ENCODE measurements at places on chromosomes 5 and 9. TPM values are rescaled to one million over a fixed set of nuclear protein-coding genes. Genes with fewer than 3 reads are reported as not detected.

GRXCR2 gene
- 0.16 TPM for total RNA-seq

DNA sequence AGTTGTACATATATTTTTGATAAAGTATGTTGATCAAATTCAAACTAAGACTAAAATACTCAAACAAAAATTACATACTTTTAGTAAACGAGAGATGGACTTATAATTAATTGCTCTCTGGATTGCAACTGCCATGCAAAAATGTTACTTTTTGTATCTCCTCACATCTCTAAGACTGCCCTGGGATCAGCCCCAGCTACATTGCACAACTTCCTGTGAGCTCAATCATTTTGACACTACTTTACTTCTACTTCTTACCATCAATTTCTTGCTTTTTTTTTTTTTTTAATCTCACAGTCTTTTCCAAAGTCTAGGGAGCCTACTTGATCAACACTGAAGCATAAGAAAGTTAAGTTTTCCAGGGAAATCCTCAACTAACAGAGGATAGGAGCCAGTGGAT is 506.0 kb upstream of the CDH10 start:
- no peak for DNase-seq

DNA sequence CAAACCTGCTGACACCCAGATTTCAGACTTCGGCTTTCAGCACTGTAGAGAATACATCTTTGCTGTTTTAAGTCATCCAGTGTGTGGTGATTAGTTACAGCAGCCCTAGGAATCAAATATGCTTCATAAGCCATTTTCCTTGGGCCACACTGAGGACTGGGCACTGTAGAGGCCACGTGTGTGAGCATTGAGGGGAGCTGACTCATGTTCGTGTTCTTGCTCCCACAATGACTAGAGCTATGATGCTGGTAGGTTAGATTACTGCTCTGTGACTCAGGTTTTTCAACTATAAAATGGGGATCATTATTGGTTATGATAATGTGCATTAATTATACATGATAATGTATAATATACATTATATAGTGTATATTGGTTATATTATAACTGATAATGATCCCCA is 96.5 kb upstream of the PALM2AKAP2 start:
- no peak for DNase-seq

GRCh38 chr9:82254646-82255367 is 266.2 kb downstream of the SPATA31D1 start:
- no peak for DNase-seq

DNA sequence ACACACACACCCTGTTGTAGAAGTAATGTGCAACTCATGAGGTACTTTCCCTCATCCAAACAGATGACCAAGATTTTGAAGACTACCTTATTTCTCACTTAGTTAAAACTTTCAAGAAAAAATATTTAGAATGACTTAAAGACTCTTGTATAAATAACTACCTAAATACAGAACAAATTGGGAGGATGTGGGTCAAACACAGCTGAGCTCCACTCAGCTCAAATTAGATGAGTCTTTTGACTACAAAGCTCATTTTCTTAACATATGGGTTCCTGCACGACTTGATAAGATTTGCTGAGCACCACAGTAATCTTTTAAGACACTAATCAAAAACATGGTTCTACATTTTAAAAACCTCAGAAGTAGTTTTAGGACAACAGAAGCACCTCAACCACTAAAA is 8.9 kb downstream of the MTX3 start:
- no peak for DNase-seq

TRIM36 gene
- total RNA-seq, result 1.3 TPM
